AG10803 (cell line): ENCODE measurements at places on chromosomes 2 and 18.

DNA sequence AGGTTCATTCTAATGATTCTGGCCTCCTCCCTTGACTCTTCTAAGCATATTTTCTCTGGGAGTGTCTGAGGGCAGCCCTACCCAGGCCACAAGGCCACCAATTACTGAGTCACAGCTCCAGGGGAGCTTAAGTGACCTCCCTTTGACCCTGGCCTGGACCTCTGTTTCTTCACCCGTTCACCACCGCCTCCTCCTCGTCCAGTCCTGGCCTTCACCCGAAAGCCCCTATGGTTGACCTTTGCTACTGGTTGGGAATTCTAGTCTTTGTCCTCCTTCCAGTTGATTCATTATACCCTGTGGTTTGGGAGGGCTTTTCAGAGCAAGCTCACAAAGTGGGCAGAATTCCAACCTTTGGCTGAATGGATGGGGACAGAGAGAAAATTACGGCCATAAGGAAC, 72.6 kb downstream of the NRP2 start:
- DNase-seq = peak; percentile 67

GRCh38 chr2:44940049-44940494, 1.4 kb upstream of the SIX3 start:
- DNase-seq = no peak

DNA sequence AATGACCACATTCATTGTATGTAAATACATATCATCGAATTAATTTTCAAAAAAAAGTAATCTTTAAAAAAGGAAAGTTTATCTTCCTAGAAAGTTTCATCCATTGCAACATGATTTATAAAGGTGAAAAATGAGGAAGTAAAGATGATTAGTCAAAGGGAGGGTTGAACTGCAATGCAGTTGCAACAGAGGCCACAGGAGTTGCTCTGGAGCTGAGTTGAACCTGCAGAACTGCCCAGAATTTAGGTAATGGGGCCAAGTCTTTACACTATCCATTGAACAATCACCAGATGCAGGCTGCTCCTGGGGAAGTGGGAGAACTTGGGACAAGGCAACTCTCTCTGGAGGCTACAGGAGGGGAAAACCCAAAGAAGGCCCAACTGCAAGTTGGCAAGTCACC, 390.7 kb downstream of the METTL4 start:
- no peak for DNase-seq

GRCh38 chr2:54941248-54941984, 108.8 kb downstream of the RTN4 start:
- no peak for DNase-seq

DNA sequence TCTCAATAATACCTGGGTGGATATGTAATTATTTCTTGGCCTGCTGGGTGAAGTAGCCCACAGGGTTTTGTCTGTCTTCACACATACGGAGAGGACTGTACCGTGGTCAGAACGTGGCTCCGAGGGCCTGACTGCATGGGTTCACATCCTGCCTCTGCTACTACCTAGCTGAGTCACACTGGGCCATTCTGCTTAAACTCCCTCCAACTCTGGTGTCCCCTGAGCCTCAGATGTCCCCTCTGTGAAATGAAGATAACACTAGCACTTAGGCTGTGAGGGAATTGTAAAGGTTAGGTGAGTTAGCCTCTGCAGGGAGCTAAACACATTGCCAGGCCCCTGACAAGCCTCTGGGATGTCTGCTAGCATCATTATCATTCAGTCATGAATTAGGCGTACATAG, 120.1 kb upstream of the NABP1 start:
- no peak for DNase-seq
